Thoracic aorta (tissue), 2 donors: ENCODE measurements at places on chromosomes 5 and 9. TPM values are rescaled to one million over a fixed set of nuclear protein-coding genes. Genes with fewer than 3 reads are reported as not detected.

The SLC36A3 gene
- total RNA-seq: not detected

The SPINK6 gene
- not detected for total RNA-seq

The WNT8A gene
- total RNA-seq: not detected

The FSTL4 gene
- total RNA-seq: not detected

The HCN1 gene
- 0.21 TPM for total RNA-seq

DNA sequence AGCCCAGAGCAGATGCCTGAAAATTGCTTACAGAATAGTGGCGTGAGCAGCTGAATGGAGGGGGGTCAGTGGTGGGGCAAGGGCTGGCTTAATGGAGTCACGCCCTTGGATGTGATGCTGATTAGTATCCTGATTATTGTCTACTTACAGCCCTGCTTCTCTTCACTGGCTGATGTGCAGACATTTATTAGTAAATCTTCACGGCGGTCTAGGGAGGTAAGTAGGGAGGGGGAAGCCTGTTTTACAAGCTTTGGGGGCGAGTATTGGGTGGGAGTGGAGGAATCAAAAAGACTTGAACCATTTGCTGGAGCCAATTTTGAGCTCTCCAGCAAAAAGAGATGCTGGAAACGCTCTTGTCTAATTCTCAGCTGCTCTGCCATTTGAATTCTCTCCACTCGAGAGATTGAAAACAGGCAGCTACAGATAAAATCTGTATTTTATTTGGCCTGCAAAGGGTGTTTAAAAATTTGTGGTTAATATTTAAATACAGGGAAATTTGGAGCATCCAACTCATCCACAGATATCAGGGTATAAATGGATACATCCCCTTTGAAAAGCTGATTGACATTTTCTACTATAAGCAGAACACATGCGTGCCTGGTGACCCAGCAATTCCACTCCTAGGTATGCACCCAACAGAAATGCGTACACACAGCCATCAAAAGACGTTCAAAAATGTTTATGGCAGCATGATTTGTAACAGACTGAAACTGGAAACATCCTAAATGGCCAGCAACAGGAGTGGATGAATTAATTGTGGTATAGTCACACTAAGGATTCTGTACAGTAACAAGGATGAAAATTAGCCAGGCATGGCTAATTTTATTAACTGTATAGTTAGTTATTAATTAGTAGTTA, 19.5 kb upstream of the ALDH1B1 start:
- no peaks in the 10 kb centered on the region for H3K36me3 ChIP-seq
- H3K4me3 ChIP-seq: no peak overlapping the region
- no peak overlapping the region for H3K27ac ChIP-seq
- no peak for DNase-seq
- H3K27me3 ChIP-seq: no peaks in the 10 kb centered on the region
- peaks cover 20% of the 10 kb centered on the region for H3K4me1 ChIP-seq

DNA sequence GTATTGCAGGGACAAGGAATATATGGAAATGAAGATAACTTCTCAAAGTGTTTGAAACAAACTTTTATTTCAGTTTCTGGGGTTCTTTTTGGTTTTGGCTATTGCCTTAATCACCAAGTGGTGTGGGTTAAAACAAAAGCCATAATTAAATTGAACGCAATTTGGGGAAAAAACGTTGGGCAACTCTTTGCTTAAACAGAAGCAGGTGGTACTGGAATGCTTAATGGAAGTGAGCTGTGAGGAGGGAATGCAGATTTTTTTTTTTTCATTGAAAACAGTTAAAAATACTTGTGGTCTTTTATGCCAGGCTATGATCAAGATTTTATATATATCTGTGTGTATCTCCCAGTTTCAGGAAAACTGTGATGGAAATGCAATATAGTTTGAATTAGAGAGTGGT, 195.7 kb upstream of the TUT7 start:
- no peak overlapping the region for H3K27ac ChIP-seq
- H3K27me3 ChIP-seq: no peaks in the 10 kb centered on the region
- DNase-seq: no peak
- no peak overlapping the region for H3K4me3 ChIP-seq

GRCh38 chr9:84917366-84918070, 248.0 kb downstream of the NTRK2 start:
- no peaks in the 10 kb centered on the region for H3K36me3 ChIP-seq
- H3K4me1 ChIP-seq: no peaks in the 10 kb centered on the region
- no peak for DNase-seq
- no peak overlapping the region for H3K27ac ChIP-seq
- no peaks in the 10 kb centered on the region for H3K27me3 ChIP-seq

- H3K4me3 ChIP-seq: no peak overlapping the region
- no peaks in the 10 kb centered on the region for H3K36me3 ChIP-seq
- no peak for DNase-seq
- H3K27me3 ChIP-seq: no peaks in the 10 kb centered on the region
- H3K4me1 ChIP-seq: no peaks in the 10 kb centered on the region
These were observed 277.2 kb upstream of the ZNF608 start for GRCh38 chr5:125023673-125024072.

DNA sequence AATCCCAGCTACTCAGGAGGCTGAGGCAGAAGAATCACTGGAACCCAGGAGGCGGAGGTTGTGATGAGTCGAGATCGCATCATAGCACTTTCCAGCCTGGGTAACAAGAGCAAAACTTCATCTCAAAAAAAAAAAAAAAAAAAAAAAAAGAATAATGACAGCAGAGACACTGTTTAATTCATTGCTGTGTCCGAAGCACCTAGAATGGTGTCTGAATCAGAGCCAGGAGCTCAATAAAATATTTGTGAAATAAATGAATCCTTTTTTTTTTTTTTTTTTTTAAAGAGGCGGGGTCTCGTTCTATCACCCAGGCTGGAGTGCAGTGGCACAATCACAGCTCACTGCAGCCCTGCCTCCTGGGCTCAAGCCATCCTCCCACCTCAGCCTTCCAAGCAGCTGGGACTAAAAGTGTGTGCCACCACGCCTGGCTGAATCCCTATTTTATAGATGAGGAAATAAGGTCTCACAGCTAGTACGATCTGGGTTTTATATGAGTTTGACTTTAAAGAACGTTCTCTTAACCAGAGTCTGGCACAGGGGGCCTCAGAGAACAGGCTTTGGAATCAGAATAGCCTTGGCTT, 47.8 kb downstream of the THOC3 start:
- H3K27ac ChIP-seq: no peak overlapping the region
- no peaks in the 10 kb centered on the region for H3K36me3 ChIP-seq
- no peaks in the 10 kb centered on the region for H3K4me1 ChIP-seq
- DNase-seq: no peak
- no peaks in the 10 kb centered on the region for H3K27me3 ChIP-seq

DNA sequence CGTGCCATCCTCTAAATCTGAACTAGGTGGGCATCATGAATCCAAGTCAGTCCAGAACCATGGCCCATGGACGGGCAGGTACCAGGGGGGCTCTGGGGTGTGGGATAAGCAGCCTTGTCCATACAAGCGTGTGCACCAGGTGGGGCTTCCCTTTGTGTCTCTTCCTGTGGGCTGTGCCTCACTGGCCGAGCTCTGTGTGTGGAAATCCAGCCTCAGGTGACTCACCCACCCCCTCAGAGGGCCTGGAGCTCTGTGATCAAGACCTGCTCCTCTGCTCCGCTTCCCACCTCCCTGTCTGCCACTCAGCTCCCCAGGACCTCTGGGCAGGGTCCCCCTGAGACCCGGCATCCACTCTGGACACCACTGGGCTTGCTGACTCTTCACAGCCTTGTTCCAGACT, 33.0 kb downstream of the GADD45G start:
- no peaks in the 10 kb centered on the region for H3K36me3 ChIP-seq
- no peak for DNase-seq
- H3K4me1 ChIP-seq: peaks cover 55% of the 10 kb centered on the region
- no peaks in the 10 kb centered on the region for H3K27me3 ChIP-seq
- no peak overlapping the region for H3K4me3 ChIP-seq

DNA sequence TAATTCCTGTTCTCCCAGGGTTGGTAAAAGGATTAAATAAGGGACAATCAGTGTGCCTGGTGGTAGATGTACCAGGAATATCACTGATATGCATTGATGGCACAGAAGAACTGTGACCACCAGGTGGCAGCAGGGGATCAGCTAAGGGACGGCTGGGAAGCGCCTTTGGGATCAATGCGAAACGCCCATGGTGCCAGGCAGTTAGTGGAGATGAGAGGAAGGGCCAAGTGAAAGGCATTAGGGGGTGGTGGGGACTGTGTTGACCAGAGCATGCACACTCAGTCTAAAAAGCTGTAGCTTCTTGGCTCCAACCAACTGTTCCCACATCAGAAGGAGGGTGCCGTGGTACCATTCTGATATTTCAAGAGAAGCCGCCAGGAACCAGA, 55.6 kb downstream of the ARHGEF37 start:
- no peak overlapping the region for H3K4me3 ChIP-seq
- no peaks in the 10 kb centered on the region for H3K36me3 ChIP-seq
- no peak overlapping the region for H3K27ac ChIP-seq
- DNase-seq: peak; percentile 25
- H3K27me3 ChIP-seq: no peaks in the 10 kb centered on the region

DNA sequence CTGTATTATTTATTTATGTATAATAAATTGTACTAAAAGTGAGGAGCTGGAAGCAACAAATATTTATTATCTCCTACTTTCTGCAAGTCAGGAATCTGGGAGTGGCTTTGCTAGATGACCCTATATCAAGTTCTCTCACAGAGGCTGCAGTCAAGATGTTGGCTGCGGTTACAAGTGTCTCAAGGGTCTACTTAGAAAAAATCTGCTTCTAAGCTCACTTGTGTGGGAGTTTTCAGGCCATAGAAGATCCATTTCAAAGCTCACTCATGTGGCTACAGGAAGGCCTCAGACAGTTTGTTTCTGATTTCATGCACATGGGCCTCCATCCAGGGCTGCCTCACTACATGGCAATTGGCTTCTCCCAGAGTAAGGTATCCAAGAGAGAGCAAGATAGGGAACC, 551.1 kb downstream of the CAAP1 start:
- H3K4me3 ChIP-seq: no peak overlapping the region
- no peaks in the 10 kb centered on the region for H3K27me3 ChIP-seq
- no peaks in the 10 kb centered on the region for H3K4me1 ChIP-seq
- H3K36me3 ChIP-seq: no peaks in the 10 kb centered on the region
- no peak for DNase-seq

- no peak overlapping the region for H3K27ac ChIP-seq
- no peaks in the 10 kb centered on the region for H3K4me1 ChIP-seq
- no peak overlapping the region for H3K4me3 ChIP-seq
- DNase-seq: no peak
- no peaks in the 10 kb centered on the region for H3K27me3 ChIP-seq
- peaks cover 47% of the 10 kb centered on the region for H3K36me3 ChIP-seq
These were observed 45.2 kb upstream of the FCN2 start for GRCh38 chr9:134835448-134835847.

GRCh38 chr5:17182494-17182893, 34.9 kb upstream of the BASP1 start:
- H3K4me1 ChIP-seq: peaks cover 5% of the 10 kb centered on the region
- no peak overlapping the region for H3K27ac ChIP-seq
- no peak overlapping the region for H3K4me3 ChIP-seq
- DNase-seq: no peak

GRCh38 chr5:57366744-57367143, 115.9 kb downstream of the ACTBL2 start:
- no peak overlapping the region for H3K4me3 ChIP-seq
- DNase-seq: no peak
- H3K27me3 ChIP-seq: no peaks in the 10 kb centered on the region
- H3K4me1 ChIP-seq: no peaks in the 10 kb centered on the region

DNA sequence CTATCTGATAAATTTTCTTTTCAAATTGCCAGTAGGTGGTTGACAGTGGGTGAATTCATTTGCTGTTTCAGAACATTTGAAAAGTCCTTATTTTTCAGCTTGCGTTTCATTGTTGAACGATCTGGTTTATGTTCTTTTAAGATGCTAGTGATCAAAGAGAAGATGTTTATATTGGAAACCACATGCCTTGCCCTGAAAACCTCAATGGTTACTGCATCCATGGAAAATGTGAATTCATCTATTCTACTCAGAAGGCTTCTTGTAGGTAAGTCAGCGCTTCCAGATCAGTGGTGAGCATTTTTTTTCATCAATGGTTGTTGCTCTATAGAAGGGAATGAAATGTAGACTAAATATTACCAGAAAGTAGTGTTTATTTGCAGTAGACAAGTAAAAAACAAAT, 16.6 kb upstream of the CAVIN4 start:
- no peak overlapping the region for H3K4me3 ChIP-seq
- H3K27ac ChIP-seq: no peak overlapping the region
- DNase-seq: no peak
- no peaks in the 10 kb centered on the region for H3K27me3 ChIP-seq
- no peaks in the 10 kb centered on the region for H3K4me1 ChIP-seq

DNA sequence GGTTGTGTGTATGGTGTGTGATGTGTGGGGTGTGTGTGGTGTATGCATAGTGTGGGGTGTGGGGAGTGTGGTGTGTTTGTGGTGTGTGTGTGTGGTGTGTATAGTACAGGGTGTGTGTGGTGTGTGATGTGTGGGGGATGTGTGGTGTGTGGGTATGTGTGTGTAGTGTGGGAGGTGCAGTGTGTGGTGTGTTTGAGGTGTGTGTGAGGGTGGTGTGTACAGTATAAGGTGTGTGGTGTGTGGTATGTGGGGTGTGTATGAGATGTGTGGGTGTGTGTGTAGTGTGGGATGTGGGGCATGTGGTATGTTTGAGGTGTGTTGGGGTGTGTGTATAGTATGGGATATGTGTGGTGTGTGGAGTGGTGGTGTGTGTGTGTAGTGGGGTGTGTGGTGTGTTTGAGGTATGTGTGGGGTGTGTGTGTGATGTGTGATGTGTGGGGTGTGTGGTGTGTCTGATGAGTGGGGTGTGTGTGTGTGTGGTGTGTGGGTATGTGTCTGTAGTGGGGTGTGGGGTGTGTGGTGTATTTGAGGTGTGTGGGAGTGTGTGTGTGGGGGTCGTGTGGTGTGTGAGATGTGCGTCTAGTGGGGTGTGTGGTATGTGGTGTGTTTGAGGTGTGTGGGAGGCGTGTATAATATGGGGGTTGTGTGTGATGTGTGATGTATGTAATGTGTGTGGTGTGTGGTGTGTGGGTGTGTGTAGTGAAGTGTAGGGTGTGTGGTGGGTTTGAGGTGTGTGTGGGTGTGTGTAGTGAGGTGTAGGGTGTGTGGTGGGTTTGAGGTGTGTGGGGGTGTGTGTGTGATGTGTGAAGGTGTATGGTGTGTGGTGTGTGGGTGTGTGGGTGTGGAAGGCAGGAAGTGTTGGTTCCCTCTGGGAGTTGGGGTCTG, 8.6 kb downstream of the ECSCR start:
- H3K27me3 ChIP-seq: no peaks in the 10 kb centered on the region
- H3K27ac ChIP-seq: no peak overlapping the region
- no peaks in the 10 kb centered on the region for H3K4me1 ChIP-seq
- H3K4me3 ChIP-seq: no peak overlapping the region
- DNase-seq: no peak
- H3K36me3 ChIP-seq: no peaks in the 10 kb centered on the region
